ENCODE measurements at places on chromosomes 16 and 17.

GRCh38 chr16:24988593-24989338 is 26.4 kb downstream of the ARHGAP17 start:
- H3K27me3 ChIP-seq = no peaks in the 10 kb centered on the region
- no peak for DNase-seq
- no peak overlapping the region for H3K4me3 ChIP-seq
- peaks cover 76% of the 10 kb centered on the region for H3K4me1 ChIP-seq

- no peaks in the 10 kb centered on the region for H3K4me1 ChIP-seq
- no peaks in the 10 kb centered on the region for H3K36me3 ChIP-seq
- no peak for DNase-seq
- H3K4me3 ChIP-seq = no peak within 1 kb of the TSS
- no peak within 1 kb of the TSS for H3K27ac ChIP-seq
- H3K27me3 ChIP-seq = no peaks in the 10 kb centered on the region
Observed at GRCh38 chr17:36089888-36090836, at the start of gene CCL3. TSS of gene CCL3 (minus strand) at chr17:36090143. CDS start at chr17:36090058, 85 bp downstream.

DNA sequence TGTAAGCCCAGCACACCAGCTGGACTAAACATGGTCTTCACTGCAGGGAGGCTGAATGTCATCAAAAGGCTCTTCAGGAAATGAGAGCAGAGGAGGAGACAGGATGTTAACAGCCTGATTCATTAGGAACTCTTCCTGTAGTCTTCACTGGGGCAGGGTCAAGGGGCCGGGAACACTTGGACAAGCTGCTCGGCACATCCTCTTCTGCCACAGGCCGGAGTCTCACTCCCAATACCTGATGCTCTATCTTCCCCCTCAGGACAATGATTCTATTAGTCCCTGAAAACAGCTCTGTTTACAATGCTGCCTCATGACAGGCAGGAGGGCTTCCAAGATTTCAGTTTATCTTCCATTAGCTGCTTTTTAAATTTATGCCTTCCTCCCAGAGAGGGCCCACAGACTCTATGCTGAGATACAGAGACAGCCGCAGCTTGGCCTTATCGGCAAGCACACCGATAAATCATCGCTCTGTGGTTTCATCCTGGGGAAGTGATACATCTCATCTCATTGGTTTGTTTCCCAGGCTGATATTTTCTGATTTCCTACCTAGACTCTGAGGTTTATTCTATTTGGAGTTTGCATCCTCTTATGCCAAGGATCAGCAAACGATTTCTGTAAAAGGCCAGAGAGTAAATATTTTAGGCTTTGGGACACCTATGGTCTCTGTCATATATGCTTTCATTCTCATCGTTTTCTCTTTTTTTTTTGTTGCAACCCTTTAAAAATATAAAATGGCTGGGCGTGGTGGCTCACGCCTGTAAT is 214.0 kb upstream of the ASIC2 start:
- H3K27me3 ChIP-seq = no peaks in the 10 kb centered on the region
- no peaks in the 10 kb centered on the region for H3K4me1 ChIP-seq
- no peak overlapping the region for H3K4me3 ChIP-seq
- DNase-seq = no peak

DNA sequence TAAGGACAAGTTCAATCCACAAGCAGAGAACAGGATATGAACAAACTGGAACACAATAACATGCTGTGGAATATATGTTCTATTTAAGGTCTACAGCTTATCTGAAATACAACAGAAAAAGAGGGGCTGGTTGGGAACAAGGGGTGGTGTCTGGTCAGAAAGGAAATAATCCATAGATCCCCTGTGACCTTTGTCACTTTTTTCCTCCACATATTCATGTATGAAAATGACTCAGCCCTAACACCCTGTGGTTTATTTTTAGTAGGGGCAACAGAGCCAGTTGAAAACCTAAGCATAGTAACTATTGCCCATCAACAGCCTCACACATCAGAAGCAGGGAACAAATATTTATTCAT is 12.3 kb upstream of the SPAG9 start:
- H3K27ac ChIP-seq = no peak overlapping the region
- DNase-seq = no peak
- no peaks in the 10 kb centered on the region for H3K27me3 ChIP-seq
- no peak overlapping the region for H3K4me3 ChIP-seq
- H3K4me1 ChIP-seq = no peaks in the 10 kb centered on the region
- H3K36me3 ChIP-seq = no peaks in the 10 kb centered on the region

DNA sequence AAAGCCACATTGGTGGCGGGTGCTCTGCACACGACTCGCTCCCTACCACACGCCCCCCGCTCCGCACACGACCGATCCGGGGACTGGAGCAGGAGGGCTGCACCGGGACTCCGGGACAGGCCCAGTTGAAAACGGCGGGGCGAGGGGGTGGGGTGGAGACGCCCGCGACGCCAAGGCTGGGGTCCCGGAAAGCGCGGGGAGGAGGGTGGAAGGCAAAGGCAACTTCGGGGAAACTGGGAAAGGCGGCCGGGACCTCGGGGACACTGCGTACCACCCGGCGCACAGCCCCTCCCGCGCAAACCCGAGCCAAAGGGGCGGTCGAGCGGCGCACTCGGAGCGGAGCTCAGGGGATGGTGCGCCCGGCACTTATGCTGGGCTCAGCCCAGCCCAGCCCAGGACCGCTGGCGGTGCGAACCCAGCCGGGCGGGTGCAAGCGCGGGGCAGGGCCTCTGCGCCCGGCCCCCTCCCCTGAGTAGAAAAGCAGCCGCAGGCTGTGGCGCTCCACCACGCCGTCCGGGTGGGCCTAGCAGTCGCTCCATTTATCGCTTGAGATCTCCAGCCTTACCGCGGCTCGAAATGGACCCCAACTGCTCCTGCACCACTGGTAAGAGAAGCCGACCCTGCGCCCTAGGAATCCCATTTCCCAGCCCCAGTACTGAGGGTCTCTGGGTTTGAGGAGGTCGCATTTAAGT is at the start of gene MT1M:
Gene MT1M (plus strand): TSS at position 504 of the 692 bp plus-strand sequence. CDS start 73 bp downstream, at position 577.
- peak within 1 kb of the TSS; percentile 71 for H3K27ac ChIP-seq
- no peaks in the 10 kb centered on the region for H3K36me3 ChIP-seq

- no peak for DNase-seq
- H3K4me1 ChIP-seq = peaks cover 8% of the 10 kb centered on the region
- no peak overlapping the region for H3K4me3 ChIP-seq
- H3K27me3 ChIP-seq = no peaks in the 10 kb centered on the region
- peaks cover 12% of the 10 kb centered on the region for H3K36me3 ChIP-seq
Observed at GRCh38 chr16:50765861-50766260, 24.0 kb downstream of the CYLD start.

DNA sequence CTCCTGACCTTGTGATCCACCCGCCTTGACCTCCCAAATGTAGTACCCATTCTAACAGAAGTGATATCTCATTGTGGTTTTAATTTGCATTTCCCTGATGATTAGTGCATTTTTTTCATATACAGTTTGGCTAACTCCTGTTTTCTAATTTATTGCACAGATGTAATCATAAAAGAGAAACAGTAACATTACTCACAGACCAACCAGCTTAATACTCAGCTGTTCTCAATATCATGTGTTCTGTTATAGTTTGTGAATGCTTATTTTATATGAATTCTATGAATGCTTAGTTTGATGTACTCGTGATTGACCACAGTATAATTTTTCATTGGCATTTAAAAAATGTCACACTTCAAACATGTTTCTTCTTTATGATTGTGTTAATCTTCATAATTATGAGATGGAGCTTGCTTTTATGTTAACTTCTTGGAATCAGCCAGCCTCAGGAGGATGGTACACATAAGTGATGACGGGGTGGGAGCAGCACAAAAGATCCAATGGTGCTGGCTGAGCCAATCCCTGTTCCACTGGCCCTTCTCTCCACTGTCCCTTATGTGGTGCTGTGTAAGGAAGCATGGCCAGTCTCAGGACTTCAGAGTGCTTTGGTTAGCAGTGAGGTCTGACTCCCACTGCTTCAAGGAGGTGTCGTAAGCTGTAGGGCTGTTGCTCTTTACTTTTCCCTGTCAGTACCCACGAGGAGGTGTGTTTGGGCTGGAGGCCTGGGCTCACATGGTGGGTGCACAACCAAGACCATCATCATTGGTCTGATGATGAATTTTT is 191.0 kb downstream of the SPECC1 start:
- H3K4me1 ChIP-seq = no peaks in the 10 kb centered on the region
- H3K4me3 ChIP-seq = no peak overlapping the region
- H3K27ac ChIP-seq = no peak overlapping the region

DNA sequence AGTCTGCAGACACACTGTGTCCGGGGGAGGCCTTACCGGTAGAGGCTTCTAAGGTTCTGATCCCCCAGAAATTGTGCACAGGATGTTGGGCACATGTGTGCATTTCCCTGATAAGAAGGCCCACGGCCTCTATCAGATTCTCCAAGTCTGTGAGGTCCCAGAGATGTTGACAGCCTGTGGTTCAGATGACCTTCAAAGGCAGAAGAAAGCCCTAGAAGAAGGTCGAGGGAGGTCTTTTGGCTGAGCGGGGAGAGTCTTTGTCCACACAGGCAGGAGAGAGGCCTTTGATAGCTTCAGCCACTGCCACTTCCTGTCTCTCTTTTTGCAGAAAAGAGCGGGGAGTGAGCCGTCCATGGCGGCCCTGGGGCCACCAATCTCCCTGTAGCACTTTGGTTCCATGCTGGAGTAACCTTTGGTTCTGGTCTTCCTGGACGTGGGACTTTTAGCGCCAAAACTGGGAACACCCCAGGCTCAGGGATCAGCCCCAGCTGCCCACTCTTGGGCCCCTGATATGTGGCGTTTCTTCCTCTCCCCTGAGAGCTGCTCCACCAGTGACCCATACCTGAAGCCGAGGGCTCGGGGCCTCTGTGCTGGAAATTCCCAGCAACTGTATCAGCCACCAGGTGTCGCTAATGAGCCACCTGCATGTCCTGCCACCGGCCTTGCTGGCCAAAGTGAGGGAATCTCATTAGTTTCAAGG is 28.1 kb upstream of the LGALS9 start:
- no peaks in the 10 kb centered on the region for H3K4me1 ChIP-seq
- H3K4me3 ChIP-seq = no peak overlapping the region
- no peaks in the 10 kb centered on the region for H3K36me3 ChIP-seq
- DNase-seq = no peak
- H3K27me3 ChIP-seq = no peaks in the 10 kb centered on the region

- no peak overlapping the region for H3K4me3 ChIP-seq
- peaks cover 30% of the 10 kb centered on the region for H3K4me1 ChIP-seq
- H3K27ac ChIP-seq = no peak overlapping the region
- no peaks in the 10 kb centered on the region for H3K27me3 ChIP-seq
- H3K36me3 ChIP-seq = no peaks in the 10 kb centered on the region
Observed at GRCh38 chr17:354651-355556, 2.3 kb upstream of the RPH3AL start.

GRCh38 chr17:68182940-68183551 is 64.8 kb upstream of the AMZ2 start:
- no peak overlapping the region for H3K27ac ChIP-seq
- H3K27me3 ChIP-seq = no peaks in the 10 kb centered on the region
- H3K36me3 ChIP-seq = no peaks in the 10 kb centered on the region

- no peaks in the 10 kb centered on the region for H3K4me1 ChIP-seq
- no peak overlapping the region for H3K4me3 ChIP-seq
- DNase-seq = no peak
- H3K27me3 ChIP-seq = no peaks in the 10 kb centered on the region
Observed at GRCh38 chr17:11589716-11590115, 8.6 kb upstream of the DNAH9 start.

DNA sequence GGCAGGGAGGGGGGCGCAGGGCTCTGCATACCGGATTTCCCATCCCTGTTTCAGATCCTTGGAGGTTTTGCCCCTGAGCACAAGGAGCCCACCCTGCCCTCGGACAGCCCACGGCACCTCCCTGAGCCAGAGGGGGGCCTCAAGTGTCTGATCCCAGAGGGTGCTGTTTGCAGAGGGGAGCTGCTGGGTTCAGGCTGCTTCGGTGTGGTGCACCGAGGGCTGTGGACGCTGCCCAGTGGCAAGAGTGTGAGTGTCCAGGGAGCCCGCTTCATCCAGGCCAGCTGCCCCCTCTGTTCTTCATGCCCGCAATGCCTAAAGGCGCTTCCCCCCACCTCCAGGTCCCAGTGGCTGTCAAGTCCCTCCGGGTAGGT is 2.5 kb downstream of the TNK1 start:
- no peaks in the 10 kb centered on the region for H3K36me3 ChIP-seq
- H3K27ac ChIP-seq = peak overlapping the region; percentile 67
- no peaks in the 10 kb centered on the region for H3K27me3 ChIP-seq
- H3K4me1 ChIP-seq = peaks cover 39% of the 10 kb centered on the region
- DNase-seq = no peak

- H3K4me1 ChIP-seq = peaks cover 88% of the 10 kb centered on the region
- no peak overlapping the region for H3K4me3 ChIP-seq
- H3K27ac ChIP-seq = peak overlapping the region; percentile 85
- DNase-seq = no peak
- H3K36me3 ChIP-seq = no peaks in the 10 kb centered on the region
- no peaks in the 10 kb centered on the region for H3K27me3 ChIP-seq
Observed at GRCh38 chr17:82235775-82236141, 6.9 kb downstream of the SLC16A3 start.

- H3K27ac ChIP-seq = no peak overlapping the region
- H3K4me3 ChIP-seq = no peak overlapping the region
- no peak for DNase-seq
- peaks cover 22% of the 10 kb centered on the region for H3K4me1 ChIP-seq
Observed at GRCh38 chr16:67027046-67027445, 1.9 kb upstream of the CBFB start.

DNA sequence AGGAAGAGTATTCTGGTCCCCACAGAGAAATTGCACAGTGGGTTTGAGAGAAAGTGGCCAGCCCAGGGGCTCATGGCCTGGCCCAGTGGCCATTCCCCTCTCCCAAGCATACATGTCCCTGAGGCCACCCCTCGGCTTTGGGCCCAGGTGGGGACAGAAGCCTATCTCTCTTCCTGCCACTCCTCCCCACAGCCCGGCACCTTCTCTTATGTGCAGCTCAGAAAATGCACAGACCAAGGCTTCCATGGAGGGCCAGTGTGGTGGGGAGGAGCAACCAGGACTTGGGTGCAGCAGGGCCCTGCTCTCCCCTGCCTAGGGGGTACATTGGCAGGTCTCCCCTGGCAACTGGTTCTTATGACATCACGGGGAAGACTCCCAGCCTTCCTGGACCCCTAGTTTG is at the start of gene C16orf90:
Gene C16orf90 (minus strand): TSS at position 314 of the 400 bp plus-strand sequence. CDS start 68 bp downstream, at position 246.
- peaks cover 19% of the 10 kb centered on the region for H3K4me1 ChIP-seq
- H3K4me3 ChIP-seq = no peak within 1 kb of the TSS
- H3K36me3 ChIP-seq = no peaks in the 10 kb centered on the region
- H3K27ac ChIP-seq = no peak within 1 kb of the TSS
- DNase-seq = no peak

DNA sequence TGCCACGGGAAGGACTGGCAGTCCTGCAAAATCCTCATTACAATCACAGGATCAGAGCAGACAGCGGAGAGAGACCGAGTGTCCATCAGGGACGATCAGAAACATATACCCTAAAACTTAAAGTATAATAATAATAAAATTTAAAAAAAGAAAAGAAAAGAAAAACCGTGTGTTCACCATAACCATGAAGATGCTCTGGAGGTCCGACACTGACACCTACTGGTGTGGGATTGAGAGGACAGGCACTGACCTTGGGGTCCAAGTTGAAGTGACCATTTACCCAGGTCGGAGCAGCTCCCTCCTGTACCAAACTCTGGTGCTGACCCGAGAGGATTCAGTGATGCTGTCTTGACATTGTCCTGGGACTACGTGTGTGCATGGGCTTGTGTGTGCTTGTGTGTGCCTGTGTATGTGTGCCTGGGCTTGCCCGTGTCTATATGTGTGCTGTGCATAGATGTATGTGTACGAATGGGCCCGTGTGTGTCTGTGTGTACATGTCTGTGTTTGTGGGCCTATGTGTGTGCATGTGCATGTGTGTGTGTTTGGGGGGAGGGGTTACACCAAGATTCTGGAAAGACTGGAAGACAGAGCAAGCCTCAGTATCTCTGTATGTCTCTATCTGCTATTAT is 10.0 kb upstream of the CD300LD start:
- DNase-seq = no peak
- H3K27me3 ChIP-seq = no peaks in the 10 kb centered on the region
- H3K4me3 ChIP-seq = no peak overlapping the region
- peaks cover 20% of the 10 kb centered on the region for H3K4me1 ChIP-seq

GRCh38 chr17:30379903-30380381 is 1.2 kb downstream of the CPD start:
- peak overlapping the region; percentile 83 for H3K27ac ChIP-seq
- no peaks in the 10 kb centered on the region for H3K36me3 ChIP-seq
- peak overlapping the region; percentile 53 for H3K4me3 ChIP-seq
- H3K27me3 ChIP-seq = no peaks in the 10 kb centered on the region
